Stimulated activated CD8-positive, alpha-beta memory T cell treated with anti-CD3 and anti-CD28 coated beads, Interleukin-4, amount 100 ng/mL, for 1 hour (primary cell): ENCODE measurements at places on chromosomes 4 and X.

- no peak for DNase-seq
Measured at GRCh38 chrX:145524931-145525330, 277.6 kb downstream of the SPANXN1 start.

DNA sequence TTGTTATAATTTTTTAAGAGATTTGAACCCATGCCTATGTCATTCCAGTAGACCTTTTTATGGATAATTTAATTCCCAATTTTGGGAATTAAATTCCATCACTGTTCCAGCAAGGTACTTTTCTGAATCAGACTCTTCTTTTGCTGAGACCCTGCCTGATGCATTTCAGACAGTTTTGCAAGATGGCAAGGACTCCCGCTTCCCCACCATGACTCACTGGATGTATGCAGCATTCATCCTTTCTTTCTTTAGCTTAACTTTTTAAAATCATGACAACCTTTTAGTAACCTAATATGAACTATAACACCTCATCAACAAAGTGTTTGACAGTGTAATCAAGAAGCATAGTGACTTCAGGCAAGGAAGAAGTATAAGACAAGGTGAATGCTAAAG lies 178.1 kb upstream of the LEF1 start:
- DNase-seq: no peak

GRCh38 chrX:150363561-150364346 lies 637 bp downstream of the MAMLD1 start:
- DNase-seq: no peak

- no peak for DNase-seq
Measured at GRCh38 chr4:13893211-13893610, 265.7 kb upstream of the BOD1L1 start.

GRCh38 chr4:7679406-7680040 lies 244.8 kb upstream of the PSAPL1 start:
- DNase-seq: no peak

DNA sequence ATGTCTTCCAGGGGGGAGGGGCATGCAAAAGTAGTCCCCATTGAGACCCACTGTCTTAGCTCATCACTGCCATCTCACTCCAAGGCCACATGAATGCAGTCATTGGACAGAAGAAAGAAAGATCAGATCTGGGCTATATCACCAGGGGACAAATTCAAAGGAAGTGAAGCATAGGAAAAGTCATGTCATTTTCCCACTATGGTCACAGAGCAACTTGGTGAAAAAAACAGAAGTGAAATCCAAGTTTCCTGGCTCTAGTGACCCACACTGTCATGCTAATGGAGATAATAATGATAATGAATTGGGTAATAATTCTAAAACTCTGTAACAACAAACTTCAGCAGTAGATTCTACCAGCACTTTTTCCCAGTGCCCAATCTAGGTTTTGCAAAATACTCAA lies 9.9 kb downstream of the LHFPL1 start:
- DNase-seq: no peak

DNA sequence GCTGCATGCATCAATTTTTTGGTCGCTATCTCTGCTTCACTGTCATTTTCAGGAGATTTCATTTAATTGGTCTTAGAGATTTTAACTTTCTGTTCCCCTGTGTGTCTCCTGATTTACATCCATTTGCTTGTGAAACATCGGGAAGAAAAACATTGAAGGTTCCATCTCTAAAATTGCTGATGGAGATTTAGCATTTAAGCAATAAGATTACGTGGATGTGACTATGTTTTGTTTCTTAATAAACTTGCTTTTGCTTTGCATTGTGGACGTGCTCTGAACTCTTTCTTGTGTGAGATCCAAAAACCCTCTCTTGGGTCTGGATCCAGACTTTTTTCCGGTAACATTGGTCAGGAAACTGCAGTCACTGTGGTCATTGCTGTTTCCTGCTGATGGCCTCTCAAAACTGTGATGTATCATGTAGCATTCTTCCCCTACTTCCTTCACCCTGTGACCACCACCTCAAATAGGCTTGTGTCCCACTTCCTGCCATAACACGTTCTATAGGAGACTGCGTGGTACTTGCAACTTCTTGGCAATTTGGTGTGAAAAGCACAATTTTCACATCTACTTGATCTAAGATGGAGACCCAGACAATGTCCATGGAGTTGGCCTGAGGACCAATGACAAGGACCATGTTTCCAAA lies 4.9 kb downstream of the CXCL2 start:
- DNase-seq: no peak

GRCh38 chr4:62814510-62815047 lies 1594.7 kb downstream of the TECRL start:
- no peak for DNase-seq

DNA sequence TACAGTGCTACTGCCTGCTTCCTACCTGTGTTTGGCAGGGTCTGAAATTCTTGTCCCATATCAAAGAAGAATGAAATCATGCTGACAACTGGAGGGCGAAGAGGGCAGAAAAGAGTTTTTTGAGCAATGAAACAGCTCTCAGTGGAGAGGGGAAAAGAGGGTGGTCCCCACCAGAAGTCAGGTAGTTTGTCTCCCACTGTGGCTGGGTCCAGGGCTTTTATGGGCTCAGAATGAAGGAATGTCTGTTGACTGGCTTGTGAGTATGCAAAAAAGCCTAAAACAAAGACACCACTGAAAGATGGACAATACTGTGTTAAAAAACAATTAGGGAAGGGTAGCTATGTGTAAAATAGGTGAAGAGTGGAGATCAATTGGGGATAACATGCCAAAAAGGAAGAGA lies 115.0 kb downstream of the ADAM29 start:
- no peak for DNase-seq

- DNase-seq: no peak
Measured at GRCh38 chrX:134588806-134589205, 69.5 kb downstream of the PLAC1 start.
